ENCODE measurements at places on chromosomes 4 and X.

GRCh38 chr4:73662709-73663546 lies 42.7 kb upstream of the RASSF6 start:
- no peak for DNase-seq

- no peak for DNase-seq
These were observed 28.8 kb downstream of the FAM199X start for GRCh38 chrX:104195013-104195412.

DNA sequence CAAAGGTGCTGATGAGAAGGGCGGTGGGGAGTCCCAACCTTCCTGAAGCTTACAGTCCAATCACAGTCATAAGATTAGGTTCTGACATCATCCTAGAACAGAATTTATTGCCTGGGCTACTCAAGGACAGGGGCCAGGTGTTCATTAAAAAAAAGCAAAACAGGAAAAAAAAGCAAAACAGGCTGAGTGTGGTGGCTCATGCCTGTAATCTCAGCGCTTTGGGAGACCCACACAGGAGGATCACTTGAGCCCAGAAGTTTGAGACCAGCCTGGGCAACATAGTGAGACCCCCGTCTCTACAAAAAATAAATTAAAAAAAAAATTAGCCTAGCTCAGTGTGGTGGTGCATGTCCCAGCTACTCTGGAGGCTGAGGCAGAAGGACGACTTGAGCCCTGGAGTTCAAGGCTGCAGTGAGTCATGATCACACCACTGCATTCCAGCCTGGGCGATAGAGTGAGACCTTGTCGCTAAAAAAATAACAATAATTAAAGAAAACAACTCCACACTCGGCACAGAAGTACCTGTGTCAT lies 3.0 kb downstream of the RAB9A start:
- DNase-seq: no peak

DNA sequence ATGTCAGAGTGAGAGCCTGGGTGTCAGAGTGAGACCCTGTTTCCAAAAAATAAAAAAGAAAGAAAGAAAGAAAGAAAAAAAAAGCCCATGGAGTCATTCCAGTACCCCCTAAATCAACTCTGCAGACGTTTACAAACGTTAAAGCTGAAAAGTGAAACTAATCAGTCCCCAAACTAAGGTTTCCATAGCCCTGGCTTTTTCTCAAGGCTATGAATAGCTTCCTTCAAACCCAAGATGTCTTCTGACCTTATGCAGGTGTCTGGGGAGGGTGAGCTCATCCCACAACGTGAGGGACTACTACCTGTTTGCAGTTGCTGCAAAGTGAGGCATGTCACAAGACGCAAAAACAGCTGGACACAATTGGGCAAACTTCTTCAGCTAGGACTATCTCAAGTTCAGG lies 144.0 kb downstream of the SH3KBP1 start:
- DNase-seq: no peak

GRCh38 chr4:61359301-61359700 lies 159.2 kb downstream of the ADGRL3 start:
- no peak for DNase-seq

GRCh38 chrX:154714925-154715324 lies 36.0 kb downstream of the GAB3 start:
- DNase-seq: no peak

- DNase-seq: no peak
These were observed 7.2 kb downstream of the SCARB2 start for GRCh38 chr4:76206222-76206942.

DNA sequence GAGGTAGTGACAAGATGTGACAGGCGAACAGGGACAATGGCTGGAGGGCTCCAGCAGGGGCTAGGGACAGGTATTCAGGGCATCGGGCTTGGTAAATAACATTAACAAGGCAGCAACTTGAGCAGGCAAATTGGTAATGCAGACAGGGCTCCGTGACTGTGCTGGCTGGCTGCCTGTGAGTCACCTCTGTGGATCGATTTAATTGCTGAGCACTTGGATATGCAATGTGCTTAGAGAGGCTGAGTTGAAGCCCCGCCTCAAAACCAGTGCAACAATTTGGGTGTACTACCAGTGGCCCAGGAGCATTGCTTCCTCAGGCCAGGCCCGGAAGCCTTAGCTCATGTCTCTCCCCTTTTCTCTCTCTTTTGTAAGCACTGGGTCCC lies 19.5 kb downstream of the CNGA2 start:
- DNase-seq: no peak

DNA sequence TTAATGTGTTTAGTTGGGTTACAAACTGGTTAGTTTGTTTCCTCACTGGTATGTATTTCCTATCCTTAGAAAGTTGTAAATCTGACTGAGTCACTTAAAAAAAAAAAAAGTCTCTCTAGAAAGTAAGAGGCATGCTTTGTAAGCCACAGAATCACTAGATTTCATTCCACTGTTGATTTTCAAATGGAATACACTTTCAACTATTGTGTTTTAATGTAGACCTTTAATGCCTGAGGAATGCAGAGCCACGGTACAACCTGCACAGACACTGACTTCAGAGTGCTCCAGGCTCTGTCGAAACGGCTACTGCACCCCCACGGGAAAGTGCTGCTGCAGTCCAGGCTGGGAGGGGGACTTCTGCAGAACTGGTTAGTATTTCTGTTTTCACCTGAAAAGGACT lies 88.6 kb downstream of the HHIP start:
- no peak for DNase-seq

GRCh38 chr4:116847616-116848015 lies 237.8 kb downstream of the TRAM1L1 start:
- no peak for DNase-seq

DNA sequence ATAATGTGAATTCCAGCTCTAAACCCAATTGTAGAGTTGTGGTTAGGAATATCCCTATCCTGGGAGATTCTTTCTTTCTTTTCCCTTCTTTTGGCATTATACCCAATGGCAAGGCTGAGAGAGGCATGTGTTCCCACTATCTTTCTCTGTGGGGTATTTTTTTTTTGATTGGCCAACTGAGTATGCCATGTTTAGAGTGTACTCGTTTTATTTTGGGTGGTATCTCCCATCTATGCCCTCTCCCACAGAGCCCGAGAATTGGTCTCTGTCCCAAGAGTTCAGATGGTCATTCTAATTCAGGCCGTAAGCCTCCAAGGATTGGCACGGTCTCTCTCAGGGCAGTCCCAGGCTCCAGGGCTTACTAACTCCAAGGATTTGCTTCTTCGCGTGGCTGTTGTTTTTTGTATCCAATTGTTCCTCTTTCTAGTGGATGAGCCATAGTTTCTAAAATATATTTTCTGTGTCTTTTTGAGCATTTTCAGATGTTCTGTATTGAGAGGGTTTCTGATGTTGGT lies 198.8 kb downstream of the SLC4A4 start:
- DNase-seq: no peak

- no peak for DNase-seq
These were observed at the start of gene ASB9 for GRCh38 chrX:15269618-15270521. Gene ASB9 (minus strand): TSS chrX:15270083. CDS start chrX:15269874, 209 bp downstream.

GRCh38 chr4:101253121-101253520 lies 94.2 kb downstream of the PPP3CA start:
- no peak for DNase-seq

- no peak for DNase-seq
These were observed 24.4 kb downstream of the TLR6 start for GRCh38 chr4:38832206-38832605.

DNA sequence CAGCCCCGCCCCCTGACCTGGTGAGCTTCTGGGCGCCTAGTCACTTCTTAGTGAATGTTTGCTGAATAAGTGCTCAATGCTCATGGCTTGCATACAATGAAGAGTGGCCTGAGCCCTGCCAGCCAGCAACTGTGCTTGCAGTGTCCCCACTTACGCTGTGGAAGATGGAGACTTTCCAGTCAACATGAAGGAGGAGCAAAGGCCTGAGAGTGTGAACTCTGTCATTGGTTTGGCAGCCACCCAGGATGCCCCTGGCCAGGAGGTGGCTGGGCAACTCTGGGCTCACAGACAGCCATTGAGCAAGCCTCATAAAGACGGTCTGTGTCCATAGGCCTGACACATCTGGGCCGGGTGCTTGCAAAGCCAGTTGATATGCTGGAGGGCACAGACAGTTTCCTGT lies 72.1 kb upstream of the MAMLD1 start:
- no peak for DNase-seq

DNA sequence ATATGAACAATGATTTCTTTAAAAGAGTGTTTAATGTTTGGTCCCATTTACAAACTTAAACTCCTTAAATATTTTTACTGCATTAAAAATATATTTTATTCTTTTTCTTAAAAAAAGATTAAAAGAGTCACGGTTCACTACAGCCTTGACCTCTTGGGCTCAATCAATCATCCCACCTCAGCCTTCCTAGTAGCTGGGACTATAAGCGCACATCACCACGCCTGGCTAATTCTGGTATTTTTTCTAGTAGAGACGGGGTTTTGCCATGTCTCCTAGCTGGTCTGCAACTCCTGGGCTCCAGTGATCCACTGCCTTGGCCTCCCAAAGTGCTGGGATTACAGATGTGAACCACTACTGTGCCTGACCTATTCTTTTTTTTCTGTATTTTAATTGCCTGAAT lies 104.7 kb upstream of the TLR2 start:
- DNase-seq: no peak

DNA sequence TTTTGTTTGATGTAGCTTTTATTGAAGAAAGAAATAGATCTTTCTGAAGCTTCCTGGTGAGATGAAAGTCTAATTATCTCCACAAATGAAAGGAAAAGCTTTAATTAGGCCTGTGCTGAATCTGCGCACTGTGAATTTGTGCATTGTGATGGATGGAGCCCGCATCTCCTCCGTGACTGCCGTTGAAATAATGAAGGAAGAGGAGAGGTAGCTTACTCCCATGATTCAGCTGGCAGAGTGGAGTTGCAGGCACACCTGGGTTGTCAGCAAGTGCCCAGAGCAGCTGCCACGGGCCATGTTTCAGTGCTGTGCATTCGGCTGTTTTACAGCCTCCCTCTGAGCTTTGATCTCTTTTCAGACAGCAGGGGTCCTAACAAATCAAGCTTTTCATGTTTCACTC lies 735.3 kb upstream of the TENM3 start:
- no peak for DNase-seq

- no peak for DNase-seq
These were observed 290.6 kb upstream of the GRID2 start for GRCh38 chr4:92012899-92013867.

- DNase-seq: no peak
These were observed 1.0 kb upstream of the IGBP1 start for GRCh38 chrX:70132224-70132623.

DNA sequence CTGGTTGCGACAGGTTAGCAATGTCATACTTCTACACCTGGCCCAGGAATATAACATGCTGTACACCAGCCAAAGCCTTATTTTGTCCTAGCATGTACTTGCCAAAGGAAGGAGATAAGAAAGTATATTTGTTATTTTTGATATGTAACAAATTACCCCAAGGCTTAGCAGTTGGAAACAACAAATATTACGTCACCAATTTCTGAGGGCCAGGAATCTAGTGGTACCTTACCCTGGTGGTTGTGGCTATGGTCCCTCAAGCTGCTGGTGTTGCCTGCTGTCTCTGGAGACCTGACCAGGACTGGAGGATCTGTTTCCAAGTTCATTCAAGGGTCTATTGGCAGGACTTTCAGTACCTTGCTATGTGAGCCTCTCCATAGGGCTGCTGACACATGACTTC lies 135.5 kb upstream of the BANK1 start:
- no peak for DNase-seq

DNA sequence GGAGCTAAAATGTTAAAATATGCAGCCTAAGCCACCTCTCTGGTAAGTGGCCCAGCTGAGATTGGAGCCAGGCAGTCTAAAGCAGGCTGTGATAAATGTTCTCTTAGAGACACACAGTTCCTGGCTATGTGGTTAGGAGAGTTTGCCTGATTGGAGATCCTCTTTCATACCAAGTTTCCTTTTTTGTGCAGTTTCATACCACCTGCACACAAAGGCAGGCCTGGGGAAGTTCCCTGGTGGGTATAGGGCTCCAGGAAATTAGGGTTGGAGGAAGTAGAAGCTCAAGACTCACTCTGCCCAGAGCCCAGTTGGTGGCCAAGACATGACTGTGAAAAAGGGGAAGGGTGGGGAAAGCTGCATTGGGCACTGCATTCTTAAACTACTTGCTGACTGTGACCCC lies 16.9 kb downstream of the CYBB start:
- no peak for DNase-seq

- DNase-seq: no peak
These were observed 146.7 kb downstream of the KCNIP4 start for GRCh38 chr4:21801661-21802385.

GRCh38 chr4:25867781-25868294 lies 5.0 kb upstream of the SEL1L3 start:
- DNase-seq: no peak

DNA sequence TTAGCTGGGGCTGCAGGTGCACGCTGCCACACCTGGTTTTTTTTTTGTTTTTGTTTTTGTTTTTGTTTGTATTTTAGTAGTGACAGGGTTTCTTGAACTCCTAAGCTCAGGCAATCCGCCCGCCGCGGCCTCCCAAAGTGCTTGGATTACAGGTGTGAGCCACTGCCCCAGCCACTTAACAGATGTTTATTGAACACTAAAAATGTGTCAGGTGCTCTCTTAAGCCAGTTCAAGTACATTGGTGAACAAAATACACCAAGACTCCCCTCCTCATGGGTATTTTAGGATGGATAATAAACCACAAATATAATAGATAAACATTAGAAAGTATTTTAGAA lies 69.9 kb downstream of the TRAPPC11 start:
- no peak for DNase-seq

GRCh38 chr4:10240691-10241090 lies 124.1 kb upstream of the WDR1 start:
- DNase-seq: no peak

All from stimulated activated CD4-positive, alpha-beta T cell treated with anti-CD3 and anti-CD28 coated beads, Interleukin-15, amount 100 ng/mL, for 1 hour (primary cell).